Hematopoietic multipotent progenitor cell treated with erythropoietin and hydrocortisone succinate and interleukin-3 and kit ligand, for 15 days (in vitro differentiated cells): ENCODE measurements at places on chromosomes 3 and 15.
A peak's percentile ranks its signal among the peaks of the same experiment; 100 is the strongest.

- no peak for DNase-seq
These were observed 214.5 kb upstream of the P2RY1 start for GRCh38 chr3:152620395-152620794.

GRCh38 chr3:157094301-157094700 is 65.6 kb downstream of the CCNL1 start:
- no peak for DNase-seq

GRCh38 chr3:124281453-124282316 is 289.8 kb upstream of the ROPN1 start:
- DNase-seq, result no peak

GRCh38 chr3:112604536-112604935 is 36.4 kb downstream of the CCDC80 start:
- DNase-seq, result no peak

DNA sequence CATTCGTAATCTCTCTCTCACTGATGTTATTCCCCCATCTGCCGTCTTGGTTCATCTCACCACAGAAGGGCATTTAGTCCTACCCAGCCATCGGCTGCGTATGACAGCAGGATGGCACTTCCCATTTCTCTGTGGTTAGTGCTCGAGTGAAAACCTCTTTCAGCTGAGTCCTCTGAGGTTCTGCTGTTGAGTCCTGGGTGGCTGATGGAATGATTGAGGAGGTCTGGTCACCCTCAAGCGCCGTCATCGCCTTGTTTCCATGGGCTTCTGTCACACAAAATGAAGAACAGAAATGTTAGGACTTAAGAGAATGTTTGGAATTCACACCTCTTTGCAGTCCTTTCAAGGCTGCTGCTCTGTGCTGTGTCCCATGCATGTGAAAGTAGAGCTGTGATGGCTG is 9.4 kb upstream of the SACM1L start:
- no peak for DNase-seq

- no peak for DNase-seq
These were observed 448 bp downstream of the PLXNB1 start for GRCh38 chr3:48429317-48429959.

- peak; percentile 58 for DNase-seq
These were observed 9.6 kb upstream of the PSMD2 start for GRCh38 chr3:184289426-184289938.

DNA sequence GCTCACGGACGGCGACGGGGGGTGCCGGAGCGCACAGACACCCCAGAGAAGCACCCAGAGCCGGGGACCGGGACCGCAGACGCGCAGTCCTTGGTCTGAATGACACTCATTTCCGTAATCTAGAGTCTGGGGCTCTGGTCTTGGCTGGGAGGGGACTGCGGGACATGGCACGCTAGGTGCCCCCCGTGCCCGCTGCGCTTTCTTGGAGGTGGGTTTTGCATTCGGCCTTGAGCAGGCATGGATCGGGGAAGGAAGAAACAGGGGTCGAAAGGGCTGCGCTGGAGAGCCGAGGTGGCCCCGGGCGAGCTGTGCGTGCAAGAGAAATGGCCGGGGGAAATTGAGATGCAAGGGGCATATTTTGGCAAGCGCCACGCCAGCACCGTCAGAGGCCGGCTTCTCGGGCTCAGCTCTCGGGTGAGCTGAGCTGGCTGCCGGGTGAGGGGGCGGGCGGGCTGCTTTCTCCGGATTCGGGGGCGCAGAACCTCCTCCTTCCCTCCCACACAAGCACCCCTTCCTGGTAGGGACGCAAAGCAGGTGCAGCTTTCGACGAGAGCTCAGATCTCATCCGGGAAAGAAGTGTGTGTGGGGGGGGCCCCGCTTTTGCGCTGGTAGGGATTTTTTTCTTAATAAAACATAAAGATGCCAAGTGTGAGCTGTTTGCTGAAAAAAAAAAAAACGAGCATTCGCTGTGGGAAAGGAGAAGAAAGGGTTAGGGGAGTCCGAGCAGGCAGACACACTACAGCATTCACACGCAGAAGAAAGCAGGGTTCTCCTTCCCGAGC is 963 bp upstream of the NTRK3 start:
- DNase-seq, result no peak

GRCh38 chr15:57025264-57025926 is 107.0 kb downstream of the TCF12 start:
- no peak for DNase-seq

DNA sequence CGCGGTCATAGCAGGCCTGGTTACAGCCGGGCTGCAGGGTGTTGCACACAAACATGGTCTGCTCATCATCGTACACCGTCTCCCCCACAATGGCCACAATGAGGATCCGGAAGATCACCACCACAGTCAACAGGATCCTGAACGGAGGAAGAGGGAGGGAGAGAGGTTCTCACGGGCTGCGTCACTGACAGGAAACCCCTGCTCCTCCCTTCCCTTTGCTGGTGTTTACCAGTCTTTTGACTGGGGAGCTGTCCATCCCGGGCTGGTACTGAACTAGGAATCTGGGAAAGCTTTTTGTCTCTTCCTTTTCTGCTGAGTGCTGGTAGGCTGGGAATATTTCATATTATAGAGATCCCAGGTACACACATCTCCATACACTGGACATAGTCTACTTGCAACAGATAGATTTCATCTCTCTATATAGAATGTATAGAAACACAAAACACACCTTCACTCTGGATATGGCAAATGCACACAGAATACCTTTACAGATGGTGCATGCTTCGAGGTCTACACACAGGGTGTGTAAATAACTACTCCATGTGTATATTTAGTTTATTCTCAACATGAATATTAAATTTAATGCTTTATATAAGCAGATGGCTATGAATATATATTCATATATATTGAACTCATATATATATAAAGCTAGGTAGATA is 1.4 kb downstream of the GJD2 start:
- no peak for DNase-seq

DNA sequence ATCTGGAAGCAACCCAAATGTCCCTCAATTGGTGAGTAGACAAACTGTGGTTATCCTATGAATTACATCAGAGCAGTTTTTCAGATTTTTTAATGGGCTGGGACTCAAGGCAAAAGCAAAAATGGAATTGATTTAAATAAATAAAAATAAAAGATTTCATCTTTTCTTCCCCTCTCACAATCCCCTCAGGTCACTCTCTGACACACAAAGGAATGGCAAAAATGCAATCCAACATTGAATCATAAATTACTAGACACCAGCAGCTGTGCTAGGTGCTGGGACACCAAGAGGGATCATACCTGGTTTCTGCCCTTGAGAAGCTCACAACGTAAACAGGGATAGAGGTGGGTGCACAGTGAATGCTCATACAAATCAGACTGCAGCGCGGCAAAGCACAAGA is 58.8 kb downstream of the CPN2 start:
- DNase-seq, result no peak
